ENCODE measurements at places on chromosomes 7 and 10.

DNA sequence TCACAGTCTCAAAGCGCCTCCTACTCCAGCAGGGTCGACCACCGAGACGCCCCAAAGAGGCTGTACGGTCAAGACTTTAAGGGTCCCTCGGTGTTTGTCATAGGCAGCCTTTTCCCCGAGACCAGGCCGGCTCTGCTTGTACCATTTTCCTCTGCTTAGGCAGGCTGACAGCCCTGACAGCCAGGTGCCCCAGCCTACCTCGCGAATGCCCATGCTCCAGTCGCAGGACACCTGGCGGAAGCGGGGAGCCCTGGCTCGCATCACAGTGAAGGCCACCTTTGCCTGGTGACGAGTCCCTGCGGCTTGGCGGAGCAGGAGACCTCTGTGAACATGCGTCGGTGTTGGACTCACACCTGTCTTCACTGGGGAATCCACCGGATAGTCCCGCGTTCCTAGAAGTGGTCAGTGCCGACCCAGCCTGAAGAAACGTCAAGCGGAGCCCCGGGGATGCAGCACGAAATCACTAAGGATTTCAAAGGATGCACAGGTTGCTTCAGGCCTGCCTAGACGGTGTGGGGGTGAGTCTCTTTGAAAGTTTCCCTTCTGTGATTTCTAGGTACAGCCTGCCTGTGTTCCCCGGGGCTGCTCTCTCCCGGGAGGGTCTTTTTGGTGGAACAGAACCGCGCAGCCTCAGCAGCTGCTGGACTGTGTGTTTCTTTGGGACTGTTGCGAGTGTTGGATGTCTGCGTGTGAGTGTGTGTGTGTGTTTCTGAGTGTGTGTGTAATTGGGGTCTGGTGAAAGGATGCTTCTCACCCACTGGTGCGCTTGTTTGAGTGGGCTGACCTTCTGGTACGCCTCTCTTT, 30.5 kb upstream of the ZNF273 start:
- no peak for DNase-seq

DNA sequence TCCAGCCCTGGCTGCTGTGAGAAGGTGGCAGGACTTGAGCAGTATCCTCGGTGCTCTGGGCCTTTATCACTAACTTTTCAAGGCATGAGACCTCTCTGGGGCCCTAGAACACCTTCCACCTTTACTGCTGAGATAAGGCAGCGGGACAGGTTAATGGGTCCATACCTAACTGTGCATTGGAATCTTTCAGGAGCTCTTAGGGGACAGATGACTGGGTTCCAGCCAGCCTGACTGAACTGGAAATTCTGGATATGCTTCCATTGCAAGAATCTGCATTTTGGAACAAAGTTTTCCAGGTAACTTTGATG, 73.0 kb downstream of the ATXN7L1 start:
- DNase-seq, result no peak

DNA sequence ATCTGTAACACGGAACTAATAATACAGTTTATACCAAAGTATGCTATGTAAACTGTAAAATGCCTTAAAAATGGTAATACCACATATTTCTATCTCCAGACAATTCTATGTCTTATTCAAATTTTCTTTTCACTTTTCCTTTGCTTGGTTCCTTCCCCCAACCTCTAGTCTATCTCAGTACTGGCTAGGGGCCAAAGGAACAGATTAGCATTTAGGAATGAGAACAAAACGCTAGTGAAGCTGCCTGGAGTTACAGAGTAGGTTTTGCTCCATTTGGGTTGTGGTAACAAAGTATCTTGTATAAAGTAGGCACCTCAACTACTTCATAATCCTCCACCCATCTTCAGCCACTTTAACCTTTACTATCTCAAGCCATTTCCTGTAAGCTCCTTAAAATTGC, 94.1 kb downstream of the HBP1 start:
- DNase-seq, result no peak

DNA sequence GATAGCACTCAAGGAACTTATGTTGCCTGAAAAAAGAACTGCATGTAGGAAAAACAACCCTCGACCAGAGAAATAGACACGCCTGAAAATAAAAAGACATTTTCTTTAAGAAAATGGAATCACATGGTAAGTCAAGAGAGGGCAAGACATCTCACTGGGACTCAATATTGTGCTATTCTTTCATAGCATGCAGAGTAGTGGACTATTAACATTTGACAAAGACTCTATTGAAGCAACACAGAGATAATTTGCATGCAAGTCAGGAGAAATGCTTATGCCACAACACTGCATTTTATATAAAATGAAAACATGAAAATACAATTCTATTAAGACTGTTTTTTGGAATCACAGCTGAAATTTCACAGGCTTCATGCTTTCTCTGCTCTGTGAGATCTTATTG, 77.9 kb upstream of the RHOBTB1 start:
- no peak for DNase-seq

DNA sequence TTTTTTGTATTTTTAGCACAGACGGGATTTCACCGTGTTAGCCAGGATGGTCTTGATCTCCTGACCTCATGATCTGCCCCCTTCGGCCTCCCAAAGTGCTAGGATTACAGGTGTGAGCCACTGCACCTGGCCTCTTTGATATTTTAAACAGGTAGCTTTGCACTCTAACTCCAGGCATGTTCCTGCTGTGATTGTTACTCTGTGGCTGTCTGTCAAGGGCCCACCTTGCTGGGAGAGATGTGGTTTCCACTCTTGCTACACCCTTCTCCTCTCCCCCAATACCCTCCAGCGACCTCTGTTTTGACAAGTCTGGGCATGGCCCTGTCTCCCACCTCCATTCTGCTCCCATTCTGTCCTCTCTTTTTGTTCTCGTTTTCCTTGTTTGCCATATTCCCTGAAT, 17.1 kb downstream of the SMKR1 start:
- DNase-seq, result no peak

- DNase-seq, result no peak
Measured at GRCh38 chr10:89600041-89600440, 45.0 kb downstream of the PANK1 start.

- peak; percentile 62 for DNase-seq
Measured at GRCh38 chr10:46523119-46523961, 33.1 kb downstream of the GPRIN2 start.

DNA sequence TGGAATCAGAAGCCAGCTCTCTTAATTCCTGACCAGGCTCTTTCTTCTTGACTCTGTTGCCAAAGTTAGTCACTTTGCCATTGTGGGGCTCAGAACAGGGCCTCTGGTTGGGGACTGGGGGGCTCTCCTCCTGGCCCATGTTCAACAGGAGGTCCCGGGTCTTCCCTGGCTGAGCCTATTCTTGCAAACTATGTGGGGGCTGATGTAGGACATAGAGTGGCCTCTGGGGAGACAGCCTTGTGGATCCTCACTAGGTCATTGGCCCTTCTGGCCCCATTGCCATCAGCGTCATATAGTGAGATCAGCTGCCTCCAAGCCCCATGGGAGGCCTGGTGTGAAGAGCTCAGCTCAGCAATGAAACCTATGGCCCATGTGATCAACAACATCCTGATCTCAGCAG, 77.6 kb upstream of the LEP start:
- no peak for DNase-seq

- no peak for DNase-seq
Measured at GRCh38 chr7:139854803-139855497, 25.9 kb downstream of the TBXAS1 start.

GRCh38 chr7:30019387-30019786, 7.1 kb downstream of the FKBP14 start:
- DNase-seq, result no peak

DNA sequence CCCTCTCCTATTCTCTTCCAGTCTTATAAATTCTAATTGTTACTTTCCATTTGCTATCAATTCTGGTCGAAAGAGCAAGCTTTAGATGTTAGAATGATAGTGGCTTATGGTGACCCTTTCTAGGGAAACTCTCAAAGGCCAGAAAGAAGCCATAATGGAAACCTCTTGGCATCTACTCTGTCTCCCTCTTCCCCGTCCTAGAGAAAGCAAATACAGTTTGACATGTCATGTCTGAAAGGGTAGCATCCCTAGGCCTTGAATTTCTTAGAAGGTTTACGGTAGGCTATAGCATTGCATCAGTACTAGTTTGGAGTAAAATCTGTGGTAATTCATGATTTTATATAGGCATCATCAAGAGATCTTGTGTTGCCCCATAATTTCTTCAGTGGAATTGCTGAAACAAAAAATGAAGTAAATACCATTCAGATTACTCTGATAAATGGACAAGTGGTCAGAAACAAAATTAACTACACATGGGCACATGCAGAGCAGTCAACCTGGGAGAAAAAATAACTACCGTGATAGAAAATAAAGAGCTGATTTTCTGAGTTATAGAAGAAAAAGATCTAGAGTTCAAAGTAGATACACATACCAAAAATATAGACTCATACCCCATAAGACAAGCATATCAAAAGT, 4.4 kb downstream of the PRKAR2B start:
- no peak for DNase-seq

DNA sequence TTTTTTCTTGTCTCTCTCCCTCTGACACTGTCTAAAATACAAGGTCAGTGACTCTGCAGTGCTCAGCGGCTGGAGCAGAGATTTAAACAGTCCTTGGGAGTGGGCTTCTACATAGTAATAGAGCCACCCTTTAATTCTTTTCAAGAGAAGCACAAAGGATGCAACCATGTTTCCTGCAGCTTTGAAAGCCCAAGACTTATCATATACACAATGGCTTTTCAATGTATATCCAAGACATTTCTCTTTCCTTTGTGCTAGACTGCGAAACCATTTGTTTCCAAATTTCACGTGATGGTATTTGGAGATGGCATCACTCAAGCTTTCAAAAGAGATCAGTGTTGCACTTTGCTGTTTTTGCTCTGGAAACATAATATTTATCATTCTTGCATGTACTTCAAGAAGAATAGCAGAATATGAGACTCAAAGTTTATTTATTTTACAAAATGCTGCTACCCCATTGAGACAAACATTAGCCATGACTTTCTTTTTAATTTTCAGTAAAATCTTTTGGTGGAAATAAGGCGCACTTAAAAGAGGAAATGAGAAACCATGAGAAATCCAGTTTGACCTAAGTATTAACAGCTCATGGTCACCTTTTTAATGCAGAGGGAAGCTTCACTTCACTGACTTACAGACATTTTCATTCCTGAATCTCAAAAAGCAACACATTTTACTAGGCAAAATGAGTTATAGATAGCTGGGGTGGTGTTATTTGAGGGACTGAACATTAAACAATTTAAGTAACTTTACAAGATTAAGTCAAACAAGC, 76.6 kb downstream of the SEMA3C start:
- no peak for DNase-seq

GRCh38 chr7:30091491-30091912, 43.3 kb upstream of the MTURN start:
- DNase-seq, result peak; percentile 82

GRCh38 chr10:47154762-47155161, 145.2 kb upstream of the GDF10 start:
- no peak for DNase-seq

- DNase-seq, result peak; percentile 94
Measured at GRCh38 chr10:47025540-47026300, 114.5 kb downstream of the PTPN20 start.

DNA sequence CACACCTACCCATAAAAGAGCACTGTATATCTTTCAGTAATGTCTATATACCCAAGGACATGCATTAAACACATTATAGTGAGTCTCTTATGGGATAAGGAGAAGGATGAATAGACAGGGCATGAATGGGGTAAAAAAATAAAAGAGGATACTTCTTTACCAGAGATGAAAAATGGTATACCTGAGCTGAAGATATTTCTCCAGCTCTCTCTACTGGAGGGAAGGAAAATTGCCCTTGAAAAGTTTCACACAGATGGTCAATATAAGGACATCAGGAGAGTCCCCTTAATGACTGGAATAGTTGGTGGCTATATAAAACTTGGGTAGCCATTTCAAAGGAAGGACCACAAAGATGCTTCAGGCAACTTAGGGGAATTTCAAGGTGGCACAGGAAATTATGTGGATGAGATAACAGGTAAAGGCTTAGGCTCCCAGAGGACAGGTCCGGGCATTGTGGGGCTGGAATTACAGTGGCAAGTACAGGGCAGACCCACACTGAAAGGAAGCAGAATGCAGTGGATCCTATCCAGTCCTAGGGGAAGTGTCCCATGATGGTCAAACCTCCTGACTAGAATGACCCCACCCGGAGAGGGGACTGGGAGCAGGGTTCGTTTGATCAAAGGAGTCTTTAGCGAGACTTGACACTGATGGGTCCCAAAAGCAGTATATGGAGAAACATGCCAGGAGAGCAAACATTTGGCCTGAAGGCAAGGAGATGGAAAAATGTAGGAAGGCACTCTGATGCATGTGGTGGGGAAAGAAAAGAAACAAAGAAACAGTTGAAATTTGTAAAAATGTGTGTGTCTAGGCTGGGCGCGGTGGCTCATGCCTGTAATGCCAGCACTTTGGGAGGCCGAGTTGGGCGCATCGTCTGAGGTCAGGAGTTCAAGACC, 35.6 kb downstream of the PLAU start:
- no peak for DNase-seq

GRCh38 chr10:86360657-86361056, 5.9 kb downstream of the GRID1 start:
- DNase-seq, result no peak

- DNase-seq, result no peak
Measured at GRCh38 chr7:107196834-107197610, 28.2 kb downstream of the HBP1 start.

DNA sequence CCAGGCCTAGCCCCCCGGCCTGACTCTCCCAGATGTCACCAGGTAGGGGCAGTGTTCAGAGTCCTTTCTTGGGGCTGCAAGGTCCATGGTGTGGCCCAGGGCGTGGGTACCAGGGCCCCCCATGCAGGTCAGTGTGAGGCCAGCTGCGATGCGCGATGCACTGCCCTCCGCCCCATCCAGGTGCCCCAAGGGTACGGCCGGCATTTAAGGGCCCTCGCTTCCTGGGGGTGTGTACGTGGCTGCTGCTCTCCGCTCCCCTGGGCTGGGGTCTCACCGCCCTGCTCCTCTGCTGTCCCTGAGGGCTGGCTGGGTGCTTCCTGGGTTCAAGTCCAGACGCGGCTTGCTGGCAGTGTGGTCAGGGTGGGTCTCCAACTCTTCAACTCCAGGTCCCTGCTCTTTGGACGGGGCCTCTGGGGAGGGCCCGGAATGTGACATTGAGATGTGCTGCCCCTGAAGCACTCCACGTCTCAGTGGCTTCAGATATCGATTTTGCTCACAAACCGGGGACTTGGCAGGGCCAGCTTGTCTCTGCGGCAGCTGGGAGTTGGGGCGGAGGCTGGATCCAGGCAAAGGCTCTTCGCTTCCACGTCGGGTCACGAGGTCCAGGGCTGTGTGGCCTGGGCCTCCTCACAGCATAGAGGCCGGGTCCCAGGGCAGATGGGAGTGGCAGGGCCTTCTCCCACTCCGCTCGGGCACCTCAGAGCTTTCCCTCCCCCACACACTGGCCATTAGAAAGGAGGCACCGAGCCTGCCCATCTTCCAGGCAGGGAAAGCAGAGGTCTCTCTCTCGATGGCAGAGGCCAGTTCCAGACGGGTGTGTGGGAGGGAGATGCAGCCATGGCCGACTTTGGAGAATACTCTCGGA, 93.2 kb downstream of the UNCX start:
- no peak for DNase-seq

DNA sequence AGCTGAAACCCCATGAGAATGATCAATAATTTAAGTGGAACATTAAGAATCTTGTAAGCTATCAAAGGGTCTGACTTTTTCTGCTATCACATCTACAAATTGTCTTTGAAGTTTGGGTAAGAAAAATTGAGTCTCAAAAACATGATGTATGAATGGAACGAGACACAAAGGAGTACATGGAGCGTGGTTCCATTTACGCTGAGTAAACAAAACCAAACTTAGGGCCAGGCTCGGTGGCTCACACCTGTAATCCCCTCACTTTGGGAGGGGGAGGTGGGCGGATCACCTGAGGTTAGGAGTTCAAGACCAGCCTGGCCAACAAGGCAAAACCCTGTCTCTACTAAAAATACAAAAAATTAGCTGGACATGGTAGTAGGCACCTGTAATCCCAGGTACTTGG, 24.3 kb downstream of the SMC3 start:
- no peak for DNase-seq

- no peak for DNase-seq
Measured at GRCh38 chr10:60290558-60290957, 99.1 kb downstream of the ANK3 start.
